Pericardium fibroblast (primary cell): ENCODE measurements at places on chromosomes 6 and 20. TPM values are rescaled to one million over a fixed set of nuclear protein-coding genes. Genes with fewer than 3 reads are reported as not detected.

Gene FKBP1C
- 0.09 and 0.82 TPM in 2 replicates for total RNA-seq

Gene TAGAP
- total RNA-seq = not detected in 2 replicates

Gene DUSP15
- 0.09 and 0.70 TPM in 2 replicates for total RNA-seq

Gene SLC22A16
- total RNA-seq = not detected in 2 replicates

Gene TRIM10
- not detected in 2 replicates for total RNA-seq
